ENCODE measurements at places on chromosomes 3 and 15.

- DNase-seq = no peak
These were observed 62.5 kb downstream of the CBLB start for GRCh38 chr3:105806359-105806758.

DNA sequence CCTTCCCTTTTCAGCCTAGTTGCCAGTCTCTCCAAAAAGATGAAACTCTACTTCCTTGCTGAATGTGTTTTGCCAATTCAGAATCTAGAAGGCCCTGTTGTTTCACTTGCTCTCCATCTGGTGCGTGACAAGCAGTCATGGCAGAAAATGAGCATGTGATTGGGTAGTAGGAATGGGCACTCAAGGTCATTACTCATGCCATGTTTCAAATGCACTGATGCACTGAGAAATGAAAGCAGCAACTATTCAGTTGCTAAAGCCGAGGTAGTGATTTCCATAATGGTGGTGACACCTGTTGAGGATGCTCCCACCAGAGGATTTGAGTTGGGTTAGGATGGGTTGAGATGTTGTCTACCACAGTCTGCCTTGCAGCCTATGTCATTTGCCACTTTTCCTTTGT lies 12.7 kb downstream of the ZBTB38 start:
- no peak for DNase-seq

GRCh38 chr15:80003171-80003570 lies 32.2 kb upstream of the BCL2A1 start:
- DNase-seq = no peak

DNA sequence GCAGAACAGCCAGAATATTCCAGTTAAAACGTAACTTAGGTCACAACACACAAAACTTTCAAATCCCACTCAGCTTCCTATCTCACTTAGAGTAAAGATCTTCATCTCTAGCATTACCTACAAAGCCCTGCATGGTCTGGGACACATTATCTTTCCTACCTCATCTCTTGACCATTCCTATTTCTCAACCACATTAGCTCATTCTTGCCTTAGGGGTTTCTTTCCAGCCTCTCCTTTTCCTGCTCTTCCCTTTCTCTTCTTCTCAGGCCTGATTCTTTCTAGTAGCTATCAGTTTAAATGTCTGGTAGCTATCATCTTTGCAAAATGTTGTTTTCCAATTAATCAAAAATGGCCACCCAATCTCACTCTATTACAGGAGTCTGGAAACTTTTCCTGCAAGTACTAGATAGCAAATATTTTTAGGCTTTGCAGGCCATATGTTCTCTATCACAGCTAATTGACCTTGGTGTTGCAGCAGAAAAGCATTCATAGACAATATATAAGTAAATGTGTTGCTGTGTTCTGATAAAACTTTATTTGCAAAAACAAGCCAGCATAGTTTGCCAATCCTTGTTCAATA lies 15.1 kb upstream of the CBLB start:
- no peak for DNase-seq

DNA sequence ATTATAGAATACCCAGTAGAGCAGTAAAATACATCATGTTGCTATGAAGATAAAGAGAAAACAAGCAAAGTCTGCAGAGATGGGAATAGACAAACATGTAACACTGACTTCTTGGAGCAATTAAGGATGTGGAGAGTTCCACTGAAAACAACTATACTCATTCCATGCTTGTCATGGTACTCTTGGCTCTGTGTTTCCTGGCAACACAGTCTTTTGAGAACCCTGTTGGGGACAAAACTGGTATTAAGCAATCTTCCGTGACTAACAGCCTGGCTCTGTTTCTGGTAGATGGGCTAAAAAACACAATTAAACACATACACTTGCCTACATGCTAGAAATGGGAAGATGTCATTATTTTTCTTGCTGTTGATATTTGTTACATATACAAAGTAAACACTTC lies 1212.3 kb upstream of the GBE1 start:
- DNase-seq = no peak

DNA sequence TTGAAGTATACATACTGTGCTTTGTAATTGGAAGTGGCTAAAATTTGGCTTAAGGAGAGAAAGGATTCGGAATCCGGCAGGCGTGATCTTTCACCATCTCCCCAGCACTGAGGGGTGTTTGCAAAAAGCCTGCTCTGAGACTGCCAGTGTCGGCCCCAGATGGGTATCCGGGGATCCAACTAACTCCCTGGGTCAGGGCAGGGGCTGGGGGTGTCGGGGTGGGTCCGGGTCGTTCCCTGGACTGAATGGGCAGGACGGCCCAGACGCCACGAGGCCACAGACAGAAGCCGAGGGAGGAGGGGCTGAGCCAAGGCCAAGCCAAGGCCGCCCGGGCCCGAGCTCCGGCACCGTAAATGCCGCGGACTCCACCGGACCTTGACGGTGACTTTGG lies 349 bp downstream of the PPIB start:
- no peak for DNase-seq

DNA sequence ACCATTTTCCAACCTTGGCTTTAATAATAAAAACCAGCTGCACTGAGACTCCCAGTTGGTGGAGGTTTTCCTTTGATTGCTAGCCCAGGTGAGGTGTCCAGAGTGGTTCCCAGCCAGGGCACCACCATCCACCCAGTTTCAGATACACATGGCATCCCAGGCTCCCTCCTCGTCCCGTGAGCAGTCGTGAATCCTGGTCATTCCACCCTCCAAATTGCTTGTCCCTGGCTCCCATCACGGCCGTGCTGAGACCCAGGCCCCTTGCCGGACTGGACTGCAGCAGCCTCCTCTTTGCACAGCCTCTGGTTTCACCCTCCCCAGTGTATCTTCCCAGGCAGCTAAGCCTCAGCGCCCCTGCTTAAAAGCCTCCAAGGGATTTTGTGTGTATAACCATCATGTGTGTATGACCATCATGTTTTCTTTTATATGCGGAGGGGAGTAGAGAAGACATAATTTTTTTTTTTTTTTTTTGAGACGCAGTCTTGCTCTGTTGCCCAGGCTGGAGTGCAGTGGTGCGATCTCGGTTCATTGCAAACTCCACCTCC lies 106.3 kb downstream of the ETFA start:
- no peak for DNase-seq

DNA sequence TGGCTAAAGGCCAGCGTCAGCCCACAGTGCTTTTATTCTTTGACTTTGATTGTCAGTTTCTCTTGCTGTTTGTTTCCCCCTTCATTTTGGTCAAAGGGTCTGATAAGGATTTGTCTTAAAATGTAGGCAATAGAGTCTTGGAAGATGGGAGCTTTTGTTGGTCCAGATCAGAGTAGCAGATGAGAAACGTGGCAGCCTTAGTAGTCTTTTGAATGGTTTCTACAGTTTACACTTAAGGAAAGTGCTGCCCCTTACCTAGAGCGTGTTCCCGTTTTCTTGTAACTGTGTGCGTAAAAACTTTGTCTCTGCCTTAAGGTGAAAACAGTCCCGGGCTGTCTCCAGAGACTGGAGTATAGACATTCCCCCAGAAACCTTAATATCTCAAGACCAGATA lies 630 bp downstream of the LXN start:
- no peak for DNase-seq

- peak; percentile 41 for DNase-seq
These were observed 22.6 kb upstream of the RBP1 start for GRCh38 chr3:139561959-139562676.

DNA sequence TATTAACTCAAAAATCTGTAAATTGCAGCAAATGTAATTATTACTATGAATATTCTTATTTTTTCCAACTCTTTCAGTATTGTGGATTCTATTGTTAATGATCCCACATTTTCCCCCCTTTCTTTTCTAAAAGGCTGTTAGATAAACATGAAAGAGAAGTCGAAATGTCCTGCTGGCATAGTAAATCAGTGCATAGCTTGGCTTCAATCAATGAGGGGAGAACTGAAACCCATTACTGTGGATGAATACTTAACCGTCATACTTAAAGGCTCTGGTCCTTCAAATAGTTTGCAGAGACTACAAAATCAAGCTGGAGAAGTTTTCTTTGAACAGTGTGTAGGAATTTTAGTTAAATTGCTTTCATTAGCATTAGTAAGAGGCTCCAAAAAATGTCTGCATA lies 667.9 kb downstream of the CADM2 start:
- no peak for DNase-seq

DNA sequence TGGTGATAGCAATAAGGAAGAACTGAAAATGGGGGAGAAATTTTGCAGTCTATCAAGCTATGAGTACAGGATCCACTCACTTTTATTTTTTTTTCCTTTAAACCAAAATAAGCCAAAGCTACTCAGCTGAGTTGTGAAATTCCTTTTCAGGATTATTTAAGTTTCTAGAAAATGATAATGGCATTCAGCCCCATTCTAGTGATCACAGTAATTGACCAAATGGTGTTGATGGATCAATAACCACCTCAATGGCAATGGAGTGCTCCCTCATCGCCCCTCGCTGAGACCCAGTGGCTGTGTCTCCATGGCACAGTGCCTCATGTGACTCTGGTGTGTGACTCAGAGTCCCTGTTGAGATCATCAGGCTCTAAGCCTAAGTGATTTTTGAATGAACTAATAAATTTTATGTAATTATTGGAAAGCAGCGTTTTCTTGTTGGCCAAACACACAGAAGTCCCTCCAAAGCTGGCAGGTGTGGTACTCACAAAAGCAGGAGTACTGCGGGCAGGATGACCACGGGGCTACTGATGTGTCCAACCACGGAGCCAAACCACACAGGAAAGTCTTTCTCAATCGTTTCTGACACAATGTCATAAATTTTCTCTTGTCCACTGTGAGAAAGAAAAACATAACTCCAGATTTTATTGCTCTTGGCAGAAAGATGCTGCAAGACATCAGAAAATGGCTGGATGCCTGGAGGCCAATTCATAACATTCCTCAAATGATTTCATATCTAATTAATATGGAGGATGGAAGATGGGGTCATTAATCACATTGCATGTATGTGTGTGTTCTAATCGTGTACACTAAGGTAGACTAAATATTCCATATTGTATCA lies 14.4 kb upstream of the STARD5 start:
- no peak for DNase-seq

- DNase-seq = no peak
These were observed 117.3 kb downstream of the ADAMTS17 start for GRCh38 chr15:100224206-100225185.

DNA sequence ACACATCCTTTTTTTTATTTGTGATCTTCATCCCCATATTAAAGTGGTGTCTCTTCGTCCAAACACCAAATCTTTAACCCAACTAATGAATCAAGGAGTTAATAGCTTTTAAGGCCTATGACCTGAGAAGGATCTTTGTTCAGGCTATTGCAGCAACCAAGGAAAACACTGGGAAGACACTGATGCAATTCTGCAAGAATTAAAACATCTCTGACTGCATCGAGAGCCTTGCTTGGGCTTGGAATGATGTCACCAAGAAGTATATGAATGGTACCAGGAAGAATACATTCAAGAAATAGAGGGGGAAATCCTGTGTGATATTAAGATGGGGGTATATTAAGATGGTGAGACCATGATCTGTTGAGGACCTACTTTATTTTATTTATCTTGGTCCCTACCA lies 214.2 kb upstream of the ARL6 start:
- no peak for DNase-seq

DNA sequence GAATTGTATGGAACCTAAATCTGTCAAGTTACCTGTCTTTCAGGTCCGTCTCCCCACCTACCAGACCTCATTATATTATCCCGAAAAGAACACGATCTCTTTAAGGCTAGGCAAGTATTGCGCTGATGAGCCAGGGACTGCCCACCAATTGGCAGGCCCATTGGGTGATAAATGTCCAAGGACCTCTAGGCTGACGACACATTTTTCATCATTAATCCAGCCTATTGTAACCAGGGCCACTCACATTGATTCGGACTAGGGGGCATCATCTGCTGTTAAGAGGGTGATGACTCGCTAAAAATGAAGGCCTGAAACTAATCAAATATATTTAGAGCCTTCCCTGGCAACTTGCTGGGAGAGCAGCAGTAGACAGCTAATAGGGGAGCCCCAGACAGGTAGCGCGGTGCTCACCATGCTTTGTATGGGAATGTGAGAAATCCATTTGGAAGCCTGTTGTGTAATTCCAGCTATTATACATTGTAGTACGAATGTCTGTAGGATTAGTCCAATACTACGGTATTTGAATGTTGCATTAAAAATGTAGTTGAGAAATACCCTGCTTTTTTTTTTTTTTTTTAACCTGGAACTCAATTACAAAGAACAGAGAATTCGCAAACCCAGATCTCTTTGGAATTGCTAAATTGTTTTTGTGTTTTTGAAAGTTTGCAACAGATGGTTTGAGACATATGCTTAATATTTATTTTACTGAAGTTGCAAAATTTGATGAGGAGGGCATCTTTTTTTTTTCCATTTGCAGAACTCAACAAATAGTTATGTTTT lies 156.1 kb downstream of the ROBO2 start:
- no peak for DNase-seq

- DNase-seq = no peak
These were observed 49.4 kb upstream of the FMN1 start for GRCh38 chr15:33243869-33244268.

DNA sequence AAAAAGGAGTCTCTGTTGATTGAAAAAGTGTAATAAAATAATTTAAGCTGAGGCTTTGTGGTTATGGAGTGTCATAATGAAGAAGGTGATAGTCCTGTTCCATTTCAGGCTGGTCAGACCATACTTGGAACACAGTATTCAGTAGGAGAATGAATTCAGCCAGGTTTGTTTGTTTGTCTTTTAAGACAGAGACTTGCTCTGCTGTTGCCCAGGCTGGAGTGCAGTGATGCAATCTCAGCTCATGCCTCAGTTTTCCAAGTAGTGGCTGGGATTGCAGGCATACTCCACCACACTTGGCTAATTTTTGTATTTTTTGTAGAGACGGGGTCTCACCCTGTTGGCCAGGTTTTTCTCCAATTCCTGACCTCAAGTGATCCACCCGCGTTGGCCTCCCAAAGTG lies 33.5 kb downstream of the IQGAP1 start:
- no peak for DNase-seq
